CD4-positive, alpha-beta T cell treated with Interleukin-4 for 4 hours (primary cell): ENCODE measurements at places on chromosomes 6 and 20.
A peak's percentile ranks its signal among the peaks of the same experiment; 100 is the strongest.

- DNase-seq: no peak
These were observed 2.8 kb downstream of the SLC12A5 start for GRCh38 chr20:46031701-46032254.

GRCh38 chr20:5780846-5781217 lies 30.6 kb downstream of the SHLD1 start:
- no peak for DNase-seq

GRCh38 chr20:50286609-50287008 lies 96.0 kb downstream of the CEBPB start:
- no peak for DNase-seq

DNA sequence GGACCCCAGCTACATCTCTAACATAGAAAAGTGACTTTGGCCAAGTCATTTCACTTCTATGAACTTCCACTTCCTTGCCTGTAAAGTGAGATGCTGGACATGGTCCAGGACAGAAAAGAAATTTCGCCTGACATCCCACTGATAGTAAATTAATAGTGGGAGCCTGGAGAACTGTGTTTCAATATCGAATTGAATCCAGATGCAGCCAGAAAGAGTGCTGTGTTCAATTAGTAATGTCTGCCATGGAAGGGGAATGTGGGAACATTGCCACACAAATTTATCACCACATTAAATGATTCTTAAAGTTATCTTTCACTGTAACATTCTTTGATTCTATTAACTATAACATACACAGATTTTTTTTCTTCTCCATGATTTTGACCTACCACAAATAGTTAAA lies 255.0 kb downstream of the HACE1 start:
- DNase-seq: no peak

GRCh38 chr6:43669050-43669921 lies 18.3 kb downstream of the MRPS18A start:
- no peak for DNase-seq

DNA sequence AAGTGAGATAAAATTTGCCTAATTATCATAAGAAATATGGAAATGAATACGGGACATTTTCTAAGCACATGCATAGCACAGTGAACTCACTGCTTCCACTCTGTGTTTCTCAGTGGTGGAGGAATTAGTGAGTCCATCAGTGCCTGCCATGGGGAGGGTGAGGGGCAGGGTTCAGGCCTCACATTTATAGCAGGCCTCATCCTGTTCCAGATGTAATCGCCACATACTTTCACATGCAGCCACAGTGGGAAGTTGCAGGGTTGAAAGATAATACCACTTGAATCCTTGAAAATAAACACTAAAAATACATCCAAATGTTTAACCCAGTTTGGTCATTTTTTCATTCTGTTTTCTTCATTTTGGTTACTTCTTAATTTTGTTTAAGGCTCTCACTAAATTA lies 29.9 kb upstream of the ANKEF1 start:
- no peak for DNase-seq

DNA sequence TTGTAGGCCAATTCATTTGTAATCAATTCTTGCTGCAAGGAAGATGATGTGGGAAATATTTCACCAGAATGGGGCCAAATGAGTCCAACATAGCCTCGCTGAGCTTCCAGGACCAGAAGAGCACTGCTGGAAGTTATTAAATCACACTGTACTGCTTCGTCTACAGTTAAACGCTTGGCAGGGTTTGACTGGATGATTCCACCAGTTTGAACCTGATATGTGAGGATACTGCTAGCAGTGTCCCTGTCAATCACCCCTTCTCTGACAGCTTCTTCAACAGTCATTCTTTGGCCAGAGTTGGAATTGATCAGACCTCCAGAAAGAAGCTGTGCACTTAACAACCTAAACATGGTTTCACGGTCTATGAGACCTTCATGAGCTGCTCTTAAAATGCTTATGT lies 34.4 kb downstream of the DST start:
- DNase-seq: no peak

- DNase-seq: peak; percentile 43
These were observed 115.4 kb upstream of the BTN3A2 start for GRCh38 chr6:26249707-26249956.

GRCh38 chr6:135479601-135480000 lies 17.9 kb downstream of the AHI1 start:
- DNase-seq: no peak

DNA sequence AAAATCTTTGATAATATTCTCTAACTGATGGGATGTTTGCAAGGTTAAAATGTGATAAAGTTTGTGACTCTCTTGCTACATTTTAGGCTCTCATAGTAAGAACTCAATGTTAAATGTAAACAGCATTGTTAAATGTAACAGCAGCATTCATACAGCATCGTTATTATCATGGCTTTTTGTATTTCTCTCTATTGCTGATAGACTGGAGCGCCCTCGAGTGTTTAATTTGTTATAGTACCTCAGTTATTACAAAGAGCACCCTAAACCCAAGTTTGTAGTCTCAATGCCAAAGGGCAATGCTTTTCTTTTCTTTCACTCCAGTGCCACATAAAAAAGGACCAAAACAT lies 14.9 kb upstream of the TTPAL start:
- peak; percentile 7 for DNase-seq

GRCh38 chr6:56767892-56768531 lies 125.3 kb upstream of the DST start:
- DNase-seq: no peak

- no peak for DNase-seq
These were observed 1515.9 kb upstream of the DEFB115 start for GRCh38 chr20:29741594-29741893.

- DNase-seq: no peak
These were observed 129.6 kb upstream of the NUP153 start for GRCh38 chr6:17836293-17836692.

- DNase-seq: no peak
These were observed 11.3 kb downstream of the CARMIL1 start for GRCh38 chr6:25290306-25291060.

DNA sequence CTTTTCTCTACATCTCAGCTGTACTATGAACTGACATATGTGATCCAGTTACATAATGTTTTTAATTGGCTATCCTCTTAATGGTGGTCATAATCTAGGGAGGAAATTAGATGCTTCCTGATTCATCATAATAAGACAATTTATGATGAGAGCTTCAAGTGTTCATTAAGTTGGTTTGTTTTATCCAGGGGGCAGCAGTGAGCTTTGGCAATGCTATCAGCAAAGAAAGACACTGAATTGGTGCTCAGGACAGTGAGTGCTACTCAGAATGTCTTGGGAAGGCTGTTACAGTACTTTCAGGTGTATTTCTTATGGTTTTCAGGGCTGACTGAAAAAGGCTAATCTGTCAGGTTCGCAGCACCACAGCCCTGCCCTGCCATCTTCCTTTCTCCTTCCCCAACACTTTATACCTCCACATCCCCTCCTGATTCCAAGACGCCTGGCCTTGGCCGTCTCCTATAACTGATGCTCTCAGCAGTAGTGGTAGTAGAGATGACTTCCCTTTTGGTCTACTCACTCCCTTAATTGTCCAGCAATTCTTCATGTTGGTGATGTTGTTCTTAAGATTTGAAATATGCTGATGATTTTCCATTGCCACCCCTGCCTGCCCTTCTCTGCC lies 67.0 kb upstream of the TNFAIP3 start:
- peak; percentile 91 for DNase-seq

GRCh38 chr20:7220755-7221154 lies 453.3 kb downstream of the BMP2 start:
- no peak for DNase-seq

- no peak for DNase-seq
These were observed 13.0 kb upstream of the PPP1R14C start for GRCh38 chr6:150129616-150130505.

GRCh38 chr6:134166511-134167261 lies 114.3 kb upstream of the SLC2A12 start:
- no peak for DNase-seq

DNA sequence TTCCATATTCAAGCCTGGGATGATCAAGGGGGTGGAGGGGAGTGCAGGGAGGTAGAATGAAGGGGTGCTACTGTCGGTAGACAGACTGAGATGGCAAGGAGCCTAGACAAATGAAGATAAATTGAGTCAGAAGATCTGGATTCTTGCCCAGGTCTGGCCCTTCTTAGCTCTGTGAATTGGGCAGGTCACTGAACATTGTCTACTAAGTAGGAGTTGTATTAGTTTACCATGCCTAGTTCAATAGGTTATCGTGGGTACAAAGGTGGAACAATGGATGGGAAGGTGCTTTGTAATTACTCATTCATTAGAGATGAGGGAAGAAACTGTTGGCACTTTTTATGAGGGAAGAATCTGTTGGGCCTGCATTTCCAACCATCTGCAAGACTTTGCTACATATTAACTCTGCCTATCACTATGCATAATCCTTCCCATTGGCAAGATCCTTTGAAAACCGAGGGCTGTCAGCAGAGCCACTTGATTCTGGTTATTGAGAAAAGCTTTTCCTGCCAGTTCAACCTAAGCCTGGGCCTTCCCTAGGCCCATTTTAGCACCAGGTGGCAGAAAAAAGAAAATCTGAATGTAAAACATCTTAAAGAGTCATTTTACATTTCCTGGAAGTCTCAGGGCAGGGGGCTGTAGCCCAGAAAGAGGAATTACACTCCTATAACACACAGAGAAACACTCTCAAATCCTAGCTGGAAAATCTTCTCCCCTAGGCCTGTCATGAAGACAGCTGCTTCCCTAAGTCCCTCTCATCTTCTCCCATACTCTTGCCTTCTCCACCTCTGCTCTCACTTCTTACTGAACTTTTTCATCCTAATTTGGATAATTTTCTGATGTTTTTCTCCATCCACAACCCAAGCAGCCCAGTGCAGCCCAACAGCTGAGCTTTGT lies 103.5 kb downstream of the CD24 start:
- no peak for DNase-seq

DNA sequence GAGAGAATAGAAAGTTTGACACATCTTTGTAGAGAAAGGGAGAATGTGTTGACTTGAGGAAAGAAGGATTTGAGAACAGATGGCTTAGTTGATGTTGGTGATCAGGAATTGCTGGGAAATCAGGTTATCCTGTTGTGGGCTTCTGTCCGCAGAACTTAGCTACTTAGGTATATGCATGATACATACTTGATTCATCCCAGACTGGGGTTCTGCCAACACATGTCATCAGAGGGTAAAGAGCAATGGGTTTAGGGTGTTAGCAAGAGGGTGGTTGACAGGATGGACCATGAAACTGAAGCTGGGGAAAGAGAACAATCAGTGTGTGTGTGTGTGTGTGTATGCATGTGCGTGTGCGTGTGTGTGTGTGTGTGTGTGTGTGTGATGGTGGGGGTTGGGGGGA lies 50.6 kb upstream of the NELFCD start:
- no peak for DNase-seq

- DNase-seq: no peak
These were observed 8.1 kb downstream of the PCK1 start for GRCh38 chr20:57568960-57569359.

GRCh38 chr6:37260040-37260439 lies 2.1 kb upstream of the TMEM217 start:
- DNase-seq: no peak

DNA sequence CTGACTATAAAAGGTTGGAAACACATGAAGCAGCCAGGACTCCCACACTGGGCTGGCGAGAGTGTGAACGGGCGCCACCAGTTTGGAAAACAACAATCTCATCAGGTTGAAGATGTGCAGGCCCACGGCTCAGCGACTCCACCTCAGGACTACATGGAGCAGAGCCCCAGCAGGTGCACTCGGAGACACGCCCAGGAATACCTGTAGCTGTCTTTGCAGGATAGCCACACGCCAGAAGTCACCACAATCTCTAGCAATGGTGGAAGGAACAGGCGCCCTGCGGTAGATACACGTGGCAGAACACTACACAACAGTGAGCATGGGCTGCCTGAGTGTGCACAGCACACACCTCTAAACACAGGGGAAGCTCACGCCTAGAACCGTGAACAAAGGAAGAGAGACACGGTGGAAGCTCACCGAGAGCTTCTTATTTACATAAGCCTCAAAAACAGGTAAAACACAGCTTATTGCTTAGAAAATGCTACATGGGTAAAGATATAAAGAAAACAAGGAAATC lies 28.7 kb upstream of the RPS6KA2 start:
- DNase-seq: no peak

DNA sequence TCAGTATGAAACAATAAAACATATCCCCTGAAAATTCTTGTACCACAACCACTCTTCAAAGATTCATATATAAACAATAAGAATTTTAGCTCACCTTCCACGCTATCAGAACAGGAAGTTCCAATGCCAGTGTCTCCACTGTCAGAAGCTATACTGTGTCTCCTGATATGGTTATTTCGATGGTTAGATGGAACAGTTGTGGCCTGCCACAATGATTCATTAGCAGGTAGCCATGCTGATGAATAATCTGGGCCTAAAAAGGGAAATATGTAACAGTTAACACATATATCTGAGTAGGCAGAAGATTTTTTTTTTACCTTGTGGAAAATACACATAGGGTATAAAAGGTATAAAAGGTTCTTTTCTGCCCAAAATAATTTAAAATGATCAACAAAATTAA lies 19.0 kb downstream of the CEP85L start:
- DNase-seq: peak; percentile 10

- DNase-seq: no peak
These were observed 1.7 kb upstream of the MYO6 start for GRCh38 chr6:75747152-75747992.
